ENCODE measurements at places on chromosomes 7 and 10.

DNA sequence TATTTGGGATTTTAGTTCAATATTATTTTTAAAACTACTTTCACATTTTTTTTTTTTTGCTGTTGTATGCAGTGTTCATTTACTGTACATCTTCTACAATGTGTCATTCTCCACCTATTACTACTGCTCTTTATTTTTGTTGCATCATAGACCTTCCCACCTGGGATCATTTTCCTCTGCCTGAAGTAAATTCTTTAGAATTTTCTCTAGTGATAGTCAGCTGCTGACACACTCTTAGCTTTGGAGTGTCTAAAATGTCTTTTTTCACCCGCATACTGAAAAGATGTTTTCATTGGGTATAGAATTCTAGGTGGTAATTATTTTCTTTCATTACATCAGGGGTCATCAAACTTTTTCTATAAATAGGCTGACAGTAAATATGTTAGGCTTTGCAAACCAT, 30.5 kb downstream of the CFAP43 start:
- DNase-seq, result no peak

GRCh38 chr7:141410353-141411000, 140.7 kb upstream of the AGK start:
- no peak for DNase-seq

- no peak for DNase-seq
Observed at GRCh38 chr7:138120140-138120827, 44.0 kb downstream of the AKR1D1 start.

DNA sequence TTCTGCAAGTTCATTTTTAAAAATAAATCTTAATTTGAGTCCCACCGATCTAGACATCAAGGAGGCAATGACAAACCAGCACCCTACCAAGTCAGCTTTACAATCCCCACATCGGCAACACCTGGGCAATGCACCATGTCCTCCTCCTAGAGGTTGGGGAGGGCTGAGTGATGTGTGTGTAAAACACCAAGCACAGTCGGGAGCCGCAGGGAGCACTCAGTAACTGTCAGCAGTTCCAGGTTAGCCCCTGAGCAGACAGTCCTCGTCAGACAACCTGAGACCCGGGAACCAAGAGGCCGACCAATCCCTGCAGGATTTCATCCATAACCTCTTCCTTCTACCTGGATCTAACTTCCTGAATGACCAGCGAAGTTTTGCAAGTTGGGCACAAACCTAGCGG, 15.9 kb upstream of the C10orf120 start:
- DNase-seq, result no peak

DNA sequence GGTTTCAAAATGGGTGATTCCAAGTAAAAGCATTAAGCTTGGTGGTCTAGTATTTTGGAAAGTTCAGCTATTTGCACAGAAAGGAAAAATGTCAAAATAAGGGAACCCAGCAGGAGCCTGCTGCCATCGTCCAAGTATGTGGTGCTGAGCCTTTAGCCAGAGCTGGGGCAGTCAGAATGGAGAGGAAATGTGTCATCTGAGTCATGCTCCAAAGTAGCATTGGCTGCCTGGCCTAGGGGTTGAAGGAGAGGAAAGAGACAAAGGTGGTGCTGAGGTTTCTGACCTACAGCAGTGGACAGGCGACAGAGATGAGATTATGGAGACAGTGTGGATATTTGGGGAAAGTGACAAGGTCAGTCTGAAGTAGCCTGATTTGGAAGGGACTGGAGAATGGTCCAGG, 103.9 kb downstream of the PLCE1 start:
- DNase-seq, result no peak

GRCh38 chr10:131426534-131426898, 115.0 kb upstream of the TCERG1L start:
- DNase-seq, result no peak

DNA sequence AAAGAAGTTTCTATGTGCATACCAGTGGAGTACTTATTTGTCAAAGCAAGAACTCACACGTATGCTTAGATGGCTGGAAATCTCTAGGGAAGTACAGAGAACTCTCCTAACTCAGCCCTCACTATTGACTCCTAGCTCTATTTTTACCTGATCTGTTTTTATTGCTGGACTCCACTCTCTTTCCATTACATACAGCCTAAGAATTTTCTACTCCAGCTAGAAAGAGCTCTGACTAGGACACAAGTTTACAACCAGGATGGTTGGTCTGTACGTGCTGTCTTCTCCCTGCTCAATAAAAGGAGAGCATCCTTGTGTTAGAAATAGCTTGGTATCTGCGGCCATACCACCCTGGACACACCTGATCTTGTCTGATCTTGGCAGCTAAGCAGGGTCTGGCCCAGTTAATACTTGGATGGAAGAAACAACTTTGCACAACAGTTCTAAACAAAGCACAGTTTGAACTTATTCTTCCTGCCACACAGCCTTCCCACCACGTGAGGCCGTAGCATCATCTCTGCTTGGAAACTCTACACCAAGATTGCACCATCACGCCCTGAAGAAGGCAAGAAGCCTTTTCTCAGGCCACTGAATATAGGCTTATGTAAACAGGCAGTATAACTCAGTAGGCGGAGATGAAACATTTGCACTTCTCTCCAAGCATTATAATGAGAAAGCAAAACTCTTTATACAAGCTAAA, 50.7 kb downstream of the KCNMA1 start:
- DNase-seq, result no peak

Data from stimulated activated naive B cell treated with anti-CD40 and anti-IgM and Interleukin-4, amounts not matched to agents 10 μg/mL and 1 μg/mL and 100 μg/mL, for 72 hours (primary cell).